ENCODE measurements at places on chromosomes 12 and 14. TPM values are rescaled to one million over a fixed set of nuclear protein-coding genes. Genes with fewer than 3 reads are reported as not detected.
A peak's percentile ranks its signal among the peaks of the same experiment; 100 is the strongest.

DNA sequence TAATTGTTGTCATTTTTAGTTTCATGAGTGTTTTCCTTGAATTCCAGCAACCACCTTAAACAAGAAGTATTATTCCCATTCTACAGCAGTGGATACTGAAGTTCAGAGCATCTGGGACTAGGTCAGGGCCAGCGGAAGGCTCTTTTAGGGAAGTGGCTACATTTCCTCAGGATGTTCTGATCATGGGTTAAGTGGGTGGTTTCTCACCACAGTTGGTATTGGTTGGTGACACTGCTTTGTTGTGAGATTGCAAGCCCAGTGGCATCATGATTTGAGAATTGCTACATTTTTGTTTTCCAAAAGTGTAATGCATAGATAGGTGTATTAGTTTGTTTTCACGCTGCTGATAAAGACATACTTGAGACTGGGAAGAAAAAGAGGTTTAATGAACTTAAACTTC lies 47.1 kb downstream of the SYNE2 start:
- peak; percentile 56 for DNase-seq

DNA sequence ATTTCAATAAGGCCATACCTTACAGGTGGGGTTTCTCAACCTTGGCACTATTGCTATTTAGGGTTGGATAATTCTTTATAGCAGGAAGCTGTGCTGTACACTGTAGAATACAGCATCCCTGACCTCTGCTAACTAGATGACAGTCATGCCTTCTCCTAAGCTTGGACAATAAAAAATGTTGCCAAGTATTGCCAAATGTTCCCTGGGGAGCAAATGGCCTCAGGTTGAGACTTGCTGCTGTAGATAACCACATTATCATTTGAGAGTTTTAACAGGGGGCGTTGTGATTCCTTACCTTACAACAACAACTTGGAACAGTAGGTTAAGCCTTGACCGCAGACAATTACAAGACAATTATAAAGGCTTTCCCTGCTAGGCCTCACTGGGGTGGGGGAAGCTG lies 1073.6 kb upstream of the TMEM132C start:
- no peak for DNase-seq

PCED1B gene
- 0.19 TPM for total RNA-seq

GRCh38 chr12:50751948-50752721 lies 11.8 kb upstream of the ATF1 start:
- no peak for DNase-seq

DNA sequence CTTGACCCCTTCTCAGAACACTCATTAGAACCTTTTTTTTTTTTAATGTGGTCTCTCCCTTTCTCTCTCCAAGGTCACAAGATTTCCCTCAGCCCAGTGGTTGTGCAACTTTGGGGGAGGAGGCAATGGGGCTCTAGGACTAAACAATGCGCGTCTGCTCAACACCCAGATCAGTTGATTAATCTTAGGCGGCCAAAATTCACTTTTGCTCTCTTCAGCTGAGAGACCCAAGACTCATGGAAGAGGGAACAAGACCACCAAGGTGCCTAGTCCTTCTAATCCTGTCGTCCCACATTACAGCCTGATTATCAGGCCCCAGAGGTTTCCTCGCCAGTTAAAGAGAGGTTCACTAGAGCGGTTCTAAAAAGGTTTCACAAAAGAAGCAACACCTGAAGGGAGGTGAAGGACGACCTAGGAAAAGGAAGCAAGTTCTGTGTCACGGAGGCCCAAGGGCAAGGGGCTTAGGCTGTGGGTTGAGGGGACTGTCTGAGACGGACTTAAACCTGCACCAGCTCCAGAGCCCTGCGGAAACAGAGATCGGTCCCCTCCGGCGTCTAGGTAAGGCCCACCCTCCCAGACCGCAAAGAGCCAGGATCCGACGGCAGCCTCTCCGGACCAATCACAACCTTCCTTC lies 824 bp upstream of the TARBP2 start:
- peak; percentile 34 for DNase-seq

LTB4R2 gene
- 5.9 TPM for total RNA-seq

- DNase-seq, result no peak
Measured at GRCh38 chr12:61161961-61162360, 1098.2 kb upstream of the USP15 start.

TAS2R7 gene
- total RNA-seq, result not detected

DNA sequence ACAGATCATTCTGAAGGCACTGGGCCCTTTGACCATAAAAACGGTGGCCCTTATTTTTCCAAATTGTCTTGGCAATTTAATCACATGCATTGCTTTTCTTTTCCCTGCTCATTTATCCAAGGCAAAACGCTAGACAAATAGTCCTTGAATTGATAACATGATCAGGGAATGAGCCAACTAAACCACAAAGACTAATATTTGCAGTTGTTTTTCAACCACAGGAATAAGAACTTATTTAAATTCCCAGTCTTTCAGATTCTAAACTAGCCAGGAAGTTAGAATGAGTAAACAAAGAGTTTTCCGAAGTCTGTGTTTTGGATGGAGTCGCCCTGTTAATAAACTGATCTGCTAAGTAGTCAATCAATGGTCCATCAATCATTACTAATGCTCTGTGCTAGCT lies 14.9 kb downstream of the TBX5 start:
- DNase-seq, result no peak

DNA sequence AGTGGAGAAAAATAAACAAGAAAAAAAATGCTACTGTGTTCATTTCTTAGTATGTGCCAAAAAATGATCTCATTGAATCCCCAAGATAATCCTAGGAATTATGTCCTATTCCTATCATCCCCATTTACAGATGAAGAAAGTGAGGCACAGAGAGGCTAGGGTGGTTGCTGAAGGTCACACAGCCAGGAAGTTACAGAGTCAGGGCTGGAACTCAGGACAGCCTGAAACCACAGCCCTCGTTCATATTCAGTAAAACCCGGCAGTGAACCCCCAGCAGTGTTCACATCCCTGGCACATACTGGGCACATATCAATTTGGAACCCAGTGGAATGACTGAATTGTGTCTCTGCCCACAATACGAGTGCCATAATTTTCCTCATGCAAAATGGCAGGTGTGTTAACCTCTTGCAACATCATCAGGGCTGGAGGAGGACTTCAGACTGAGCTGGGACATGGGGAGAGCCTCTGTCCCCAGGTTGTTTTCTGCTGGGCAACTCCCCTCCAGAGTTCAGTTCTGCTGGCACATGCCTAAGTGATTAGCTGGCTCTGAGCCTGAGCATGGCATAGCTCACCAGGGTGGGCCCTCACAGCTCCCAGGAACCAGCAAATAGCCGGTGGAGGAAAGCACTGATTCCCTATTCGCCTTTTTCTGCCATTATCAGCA lies 2.0 kb upstream of the PPP1CC start:
- DNase-seq, result no peak

RFLNA gene
- 0.19 TPM for total RNA-seq

DNA sequence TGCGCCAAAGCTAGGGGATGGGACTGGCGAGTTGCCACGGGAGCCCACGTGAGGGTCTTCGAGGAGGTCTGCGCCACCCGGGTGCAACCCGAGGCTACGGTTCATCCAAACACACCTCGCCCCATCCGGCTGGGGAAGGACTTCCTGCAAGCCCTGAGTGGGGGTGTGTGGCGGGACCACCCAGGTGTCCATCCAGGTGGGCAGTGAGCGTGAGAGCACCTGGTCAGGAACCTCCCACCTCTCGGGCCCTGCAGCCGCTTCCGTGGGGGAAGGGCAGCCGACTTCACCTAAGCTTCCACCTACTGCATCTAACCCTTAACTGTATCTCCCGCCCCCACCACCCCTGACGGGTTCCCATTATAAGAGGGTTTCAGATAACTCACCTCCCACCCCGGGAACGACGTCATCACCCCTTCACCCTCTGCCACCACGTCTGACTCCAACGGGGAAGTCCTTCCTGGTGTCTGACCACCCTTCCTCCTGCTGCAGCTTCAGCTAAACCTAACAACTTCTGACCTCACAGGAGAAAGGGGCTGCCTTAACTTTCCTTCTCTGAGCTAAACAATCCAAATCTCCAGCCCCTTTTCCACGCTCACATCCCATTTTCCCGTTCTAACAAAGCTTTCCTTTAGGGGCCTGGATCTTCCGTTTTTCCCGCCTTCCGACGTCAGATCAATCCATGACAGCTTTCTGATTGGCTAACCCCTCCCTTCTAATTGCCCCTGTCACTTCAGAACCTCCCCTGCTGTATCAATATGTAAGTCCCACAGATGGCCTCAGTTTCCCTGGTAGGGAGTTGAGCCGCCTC lies 27.4 kb upstream of the SMUG1 start:
- DNase-seq, result peak; percentile 18

DNA sequence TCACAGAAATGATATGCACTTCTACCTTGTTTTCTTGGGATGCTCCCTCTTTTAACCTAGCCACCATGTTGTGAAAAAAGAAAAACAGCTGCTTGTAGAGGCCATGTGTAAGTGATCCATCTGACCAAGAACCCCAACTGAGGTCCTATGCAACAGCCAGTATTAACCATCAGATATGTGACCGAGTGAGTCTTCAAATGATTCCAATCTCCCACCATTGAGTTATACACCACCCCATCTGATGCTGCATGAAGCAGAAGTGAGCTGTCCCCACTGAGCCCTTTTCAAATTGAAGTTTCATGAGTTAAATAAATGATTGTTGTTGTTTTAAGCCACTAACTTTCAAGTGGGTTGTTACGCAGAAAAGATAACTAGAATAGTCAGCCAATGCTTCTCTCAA lies 20.6 kb upstream of the USP15 start:
- no peak for DNase-seq

- peak; percentile 93 for DNase-seq
Measured at GRCh38 chr12:124422570-124423523, 128.0 kb downstream of the RFLNA start.

GRCh38 chr14:61585598-61586543 lies 109.4 kb upstream of the HIF1A start:
- DNase-seq, result peak; percentile 92

- no peak for DNase-seq
Measured at GRCh38 chr12:9066755-9067423, 48.8 kb downstream of the A2M start.

GRCh38 chr12:46830731-46831334 lies 5.0 kb upstream of the SLC38A4 start:
- no peak for DNase-seq

DNA sequence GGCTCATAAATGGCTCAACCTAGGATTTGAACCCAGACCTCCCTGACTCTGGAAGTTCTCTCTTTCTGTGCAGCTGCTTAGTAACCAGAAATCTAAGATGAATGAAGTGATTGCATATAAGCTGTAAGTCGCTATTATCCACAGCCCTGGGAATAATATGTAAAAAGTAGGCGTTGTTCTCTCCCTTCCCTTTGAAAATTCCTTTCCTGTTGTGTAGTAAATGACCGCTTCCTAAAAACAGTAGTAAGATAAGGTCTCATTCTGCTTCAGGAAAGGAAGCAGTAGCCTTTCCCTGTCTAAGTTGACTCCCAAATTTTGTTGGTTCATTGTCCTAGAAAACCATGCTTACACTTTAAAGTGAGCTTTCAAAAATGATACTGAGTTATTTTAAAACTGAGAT lies 418.3 kb downstream of the EGLN3 start:
- peak; percentile 52 for DNase-seq

TPPP2 gene
- not detected for total RNA-seq

DNA sequence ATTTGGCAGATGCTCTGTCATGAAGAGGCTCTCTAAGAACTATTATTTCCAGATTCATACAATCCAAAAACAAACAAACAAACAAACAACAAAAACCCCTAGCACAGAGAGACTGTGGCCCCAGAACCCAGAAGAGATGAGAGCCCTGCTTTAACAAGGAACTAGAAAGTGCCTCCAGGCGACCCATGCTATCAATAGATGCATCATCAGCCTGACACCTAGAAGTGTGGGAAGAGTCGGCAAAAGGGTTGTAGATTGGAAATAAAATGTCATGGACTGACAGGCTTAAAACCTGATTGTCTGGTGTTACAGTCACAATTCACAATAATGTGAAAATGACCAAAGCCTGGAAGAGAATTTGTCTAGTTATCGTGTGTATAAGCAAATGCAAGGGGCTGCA lies 50.6 kb upstream of the FLRT2 start:
- DNase-seq, result no peak

GRCh38 chr12:121214166-121214777 lies 4.3 kb downstream of the P2RX4 start:
- peak; percentile 60 for DNase-seq

SLC10A1 gene
- total RNA-seq, result not detected

DNA sequence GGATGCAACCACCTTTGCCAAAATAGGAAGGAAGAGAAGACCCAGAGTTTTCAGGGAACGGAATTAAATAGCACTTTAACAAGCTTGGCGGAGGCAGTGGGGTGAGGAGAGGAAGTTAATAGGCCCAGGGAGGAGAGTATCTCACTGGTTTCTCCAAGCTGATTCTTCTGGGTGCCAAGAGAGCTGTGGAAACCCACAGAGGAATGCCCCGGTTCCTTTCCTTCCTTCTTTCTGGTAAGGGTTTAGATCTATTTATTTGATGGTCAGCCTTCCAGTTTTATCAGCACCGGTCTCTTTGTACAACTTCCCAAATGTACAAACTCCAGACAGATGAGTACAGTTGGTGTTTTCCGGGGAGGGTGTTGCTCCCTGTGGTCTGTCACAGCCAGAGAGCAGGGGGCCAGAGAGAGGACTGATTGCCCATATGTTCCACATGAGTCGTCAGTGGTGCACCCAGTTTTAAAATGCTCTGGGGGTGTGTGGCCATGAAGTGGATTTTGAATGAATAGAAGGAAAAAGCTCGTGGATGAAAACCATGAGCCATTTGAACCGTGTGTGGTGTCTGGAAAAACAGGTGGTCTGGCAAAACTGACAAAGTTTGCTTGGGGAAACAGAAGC lies 26.6 kb downstream of the PRKCH start:
- DNase-seq, result no peak

DNA sequence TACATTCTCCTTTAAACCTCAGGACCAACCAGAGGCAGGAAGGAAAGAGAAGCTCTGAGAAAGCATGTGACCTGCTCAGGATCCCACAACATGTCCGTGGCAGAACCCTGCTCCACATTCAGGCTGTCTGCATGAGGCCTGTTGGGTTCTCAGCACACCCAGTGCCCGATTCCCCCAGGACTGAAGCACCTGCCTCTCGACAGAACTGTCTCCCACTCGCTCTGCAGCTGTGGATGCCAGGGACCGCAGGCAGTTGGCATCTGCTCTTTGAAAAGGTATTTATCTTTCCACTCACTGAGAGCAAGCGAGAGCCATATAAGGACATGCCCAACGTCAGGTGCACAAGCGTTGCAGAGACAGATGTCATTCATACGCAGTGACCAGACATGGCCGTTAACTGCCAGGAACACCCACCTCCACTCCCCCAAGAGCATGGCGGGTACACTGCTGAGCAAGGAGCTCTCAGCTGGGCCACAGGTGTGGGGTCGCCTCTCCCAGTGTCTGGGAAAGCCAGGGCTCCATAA lies 18.9 kb downstream of the PITPNM2 start:
- DNase-seq, result no peak

- DNase-seq, result no peak
Measured at GRCh38 chr12:66799551-66799950, 120.7 kb upstream of the GRIP1 start.

GRCh38 chr12:103269946-103270345 lies 225.8 kb downstream of the C12orf42 start:
- DNase-seq, result no peak

MGST1 gene
- total RNA-seq, result 13.6 TPM

PPP1R1A gene
- 0.17 TPM for total RNA-seq
